Activated CD4-positive, alpha-beta T cell treated with anti-CD3 and anti-CD28 coated beads, Interleukin-2, Interleukin-4, amounts not matched to agents 100 ng/mL and 50 ng/mL, durations not matched to agents 16 hours and 8 hours (primary cell): ENCODE measurements at places on chromosomes 13 and 19.
A peak's percentile ranks its signal among the peaks of the same experiment; 100 is the strongest.

DNA sequence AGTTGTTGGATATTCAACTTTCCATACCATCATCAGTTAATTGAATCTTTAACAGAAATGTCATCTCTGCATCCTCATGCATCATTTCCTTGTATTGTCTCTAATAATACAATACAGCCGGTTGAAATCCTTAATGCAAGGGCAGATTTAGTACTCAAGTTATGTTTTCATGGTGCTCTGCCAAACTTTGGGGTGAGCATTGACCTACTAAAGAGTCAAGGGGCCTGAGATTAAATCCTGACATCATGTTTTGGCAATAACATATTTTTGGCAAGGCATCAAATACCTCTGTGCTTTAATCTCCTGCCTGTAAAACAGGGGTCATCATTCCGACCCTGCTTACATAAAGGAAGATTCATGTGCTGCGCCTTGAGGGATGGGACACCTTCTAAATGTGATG, 42.7 kb upstream of the ABCC4 start:
- no peak for DNase-seq

DNA sequence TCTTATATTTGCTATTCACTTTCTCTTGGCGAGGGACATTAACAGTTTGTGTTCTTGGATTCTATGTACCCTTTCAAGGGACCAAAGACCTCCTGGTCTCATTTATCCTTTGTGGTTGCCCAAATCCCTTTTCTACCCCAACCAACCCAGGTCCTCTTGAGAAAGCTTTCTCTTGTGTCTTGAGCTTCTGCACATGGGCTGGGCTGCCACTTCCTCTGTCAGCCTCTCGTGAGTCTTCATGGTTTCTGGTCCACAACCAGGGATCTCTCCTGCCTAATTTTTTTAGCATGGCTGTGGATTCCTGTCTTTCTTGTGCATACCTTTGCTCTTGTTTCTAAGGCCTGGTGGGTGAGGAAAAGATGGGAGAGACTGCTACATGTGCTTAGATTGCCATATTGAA, 14.9 kb downstream of the TIMM13 start:
- DNase-seq: no peak

GRCh38 chr13:27663947-27664346, 42.3 kb downstream of the POLR1D start:
- DNase-seq: no peak

DNA sequence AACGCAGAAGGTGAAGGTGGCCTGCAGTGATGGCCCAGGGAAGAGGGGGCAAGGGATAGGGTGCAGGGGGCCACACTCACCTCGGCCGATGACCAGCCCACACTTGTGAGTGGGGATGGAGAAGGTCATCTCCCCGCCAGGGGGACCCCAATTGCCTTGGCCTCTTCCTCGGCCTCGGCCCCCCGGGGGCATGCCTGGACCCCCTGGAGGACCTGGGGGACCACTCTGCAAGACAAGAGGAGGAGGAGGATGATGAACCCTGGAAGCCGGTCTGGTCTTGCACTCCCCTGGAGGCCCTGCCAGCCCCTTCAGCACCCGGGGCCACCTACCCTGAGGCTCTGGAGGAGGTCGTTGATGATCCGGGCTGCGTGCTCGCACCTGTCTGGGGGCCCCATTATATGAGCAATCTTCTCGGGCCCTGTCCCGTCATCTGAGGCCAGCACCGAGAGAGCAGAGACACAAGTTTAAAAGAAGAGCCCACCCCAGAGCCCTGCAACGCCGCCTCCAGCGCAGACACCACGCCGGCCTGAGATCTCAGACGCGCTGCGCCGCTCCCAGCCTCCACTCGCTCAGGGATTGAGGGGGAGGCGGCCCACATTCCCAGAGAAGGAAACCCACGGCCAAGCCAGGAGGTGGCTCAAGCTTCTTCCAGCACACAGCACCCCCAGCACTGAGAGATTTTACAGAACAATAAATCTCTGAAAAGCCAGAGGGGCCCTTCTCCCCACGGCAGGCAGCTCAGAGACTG, 7.8 kb downstream of the KHSRP start:
- DNase-seq: no peak

DNA sequence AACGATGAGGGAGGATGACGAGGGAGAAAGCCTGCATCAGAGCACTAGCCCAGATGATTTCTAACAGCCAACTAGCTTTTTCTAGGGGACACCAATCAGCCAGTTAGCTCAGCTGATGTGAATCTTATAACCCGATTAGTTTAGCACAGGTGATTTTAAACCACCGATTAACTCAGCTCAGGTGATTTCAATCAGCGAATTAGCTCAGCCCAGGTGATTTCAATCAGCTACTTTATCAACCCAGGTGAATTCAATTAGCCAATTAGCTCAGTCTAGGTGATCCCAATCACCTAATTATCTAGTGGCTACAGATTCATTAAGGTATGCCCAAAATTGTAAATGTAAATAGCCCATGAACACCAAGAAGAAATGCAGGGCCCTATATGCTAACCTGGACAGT, 146.9 kb downstream of the ZNF486 start:
- DNase-seq: no peak

DNA sequence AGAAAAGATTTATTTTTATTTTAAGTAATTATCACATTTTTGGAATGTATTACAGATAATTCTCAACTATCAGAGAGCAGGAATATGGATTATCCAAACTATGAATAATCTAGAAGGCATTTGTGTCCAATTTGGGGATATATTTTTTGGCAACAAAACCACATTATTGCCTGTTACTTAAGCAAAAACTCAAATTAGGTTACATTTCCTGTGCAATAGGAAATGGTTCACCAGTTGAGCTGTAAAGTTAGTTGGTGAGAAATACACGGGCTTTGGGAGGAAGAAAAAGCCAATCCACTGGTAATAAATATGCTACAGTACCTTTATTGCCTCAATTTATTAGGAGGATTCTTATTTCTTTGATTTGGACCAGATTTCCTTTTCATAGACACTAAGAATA, 1075.2 kb downstream of the PCDH9 start:
- DNase-seq: no peak

DNA sequence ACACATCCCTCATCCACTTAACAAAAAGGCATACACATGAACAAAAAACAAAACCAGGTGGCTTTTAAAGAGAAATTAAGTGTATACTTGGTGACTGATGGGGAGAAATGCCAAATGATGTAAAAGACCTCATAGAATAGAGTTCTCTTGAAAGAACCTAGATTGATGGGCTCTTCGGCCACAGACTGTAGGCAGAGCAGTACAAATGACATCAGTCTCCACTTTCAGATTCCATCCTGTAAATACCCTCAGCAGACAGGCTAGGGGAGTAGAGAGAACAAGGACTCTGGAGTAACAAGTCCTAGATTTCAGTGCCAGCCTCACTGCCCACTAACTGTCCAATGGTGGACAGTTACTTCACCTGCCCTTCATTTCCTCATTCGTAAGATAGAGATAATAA, 203.8 kb downstream of the MZT1 start:
- no peak for DNase-seq

- DNase-seq: no peak
Measured at GRCh38 chr19:8459520-8460270, 14.9 kb downstream of the HNRNPM start.

GRCh38 chr13:75369981-75370380, 112.0 kb downstream of the TBC1D4 start:
- DNase-seq: no peak

- DNase-seq: no peak
Measured at GRCh38 chr13:83297586-83298290, 584.5 kb downstream of the SLITRK1 start.

DNA sequence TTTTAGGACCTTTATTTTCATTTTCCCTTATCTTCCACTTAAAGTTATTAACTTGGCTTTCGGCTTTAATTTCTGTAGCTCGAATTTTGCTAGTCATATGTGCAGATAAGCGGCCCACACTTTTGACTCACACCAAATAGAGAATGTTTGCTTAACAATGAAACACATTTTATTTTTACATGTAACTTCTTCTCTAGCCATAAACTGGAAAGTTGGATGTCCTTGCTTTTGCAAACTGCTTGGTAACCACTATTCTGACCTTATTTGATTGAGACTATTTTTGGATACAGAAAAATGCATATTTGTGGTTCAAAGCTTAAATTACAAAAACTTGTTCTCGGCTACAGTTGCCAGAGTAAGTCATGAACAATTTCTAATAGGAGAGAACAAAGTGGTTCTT, 600.0 kb downstream of the KCTD12 start:
- DNase-seq: no peak

DNA sequence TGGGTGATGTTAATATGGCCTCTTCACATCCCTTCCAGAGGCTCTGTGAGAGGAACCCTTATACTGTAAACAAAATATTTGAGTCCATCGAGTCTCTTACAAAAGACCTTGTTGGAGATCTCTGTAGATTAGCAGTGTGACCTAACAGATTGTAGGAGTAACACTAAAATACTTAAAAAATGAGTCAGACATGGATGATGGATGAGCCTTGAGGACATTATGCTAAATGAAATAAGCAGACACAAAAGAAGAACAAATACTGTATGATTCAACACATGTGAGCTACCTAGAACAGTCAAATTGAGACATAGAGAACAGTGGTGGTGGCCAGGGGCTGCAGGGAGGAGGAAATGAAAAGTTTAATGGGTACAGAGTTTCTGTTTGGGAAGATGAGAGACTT, 152.2 kb upstream of the UBL3 start:
- DNase-seq: peak; percentile 15

DNA sequence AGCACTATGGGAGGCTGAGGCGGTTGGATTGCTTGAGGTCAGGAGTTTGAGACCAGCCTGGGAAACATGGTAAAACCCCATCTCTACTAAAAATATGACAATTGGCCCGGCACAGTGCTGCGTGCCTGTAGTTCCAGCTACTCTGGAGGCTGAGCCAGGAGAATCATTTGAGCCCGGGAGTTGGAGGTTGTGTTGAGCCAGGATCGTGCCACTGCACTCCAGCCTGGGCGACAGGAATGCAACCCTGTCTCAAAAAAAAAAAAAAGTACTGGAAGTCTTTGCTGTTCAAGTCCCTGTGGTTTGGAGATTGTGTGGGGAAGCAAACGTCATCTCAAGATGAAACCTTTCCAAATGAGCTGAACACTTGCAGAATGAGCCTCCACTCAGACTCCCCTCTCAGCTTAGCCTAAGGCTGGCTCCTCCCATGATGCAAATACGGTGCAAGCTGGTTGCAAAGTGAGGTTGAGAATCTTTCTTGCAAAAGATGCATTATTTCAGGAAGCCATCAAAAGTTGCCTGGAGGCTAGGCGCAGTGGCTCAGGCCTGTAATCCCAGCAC, 46.2 kb downstream of the MYO9B start:
- DNase-seq: peak; percentile 24

GRCh38 chr19:34733266-34733745, 737 bp upstream of the ZNF181 start:
- peak; percentile 41 for DNase-seq

GRCh38 chr19:49442771-49443365, 1.5 kb upstream of the SLC17A7 start:
- DNase-seq: peak; percentile 70

- no peak for DNase-seq
Measured at GRCh38 chr13:112733661-112734379, 44.0 kb downstream of the ATP11A start.

DNA sequence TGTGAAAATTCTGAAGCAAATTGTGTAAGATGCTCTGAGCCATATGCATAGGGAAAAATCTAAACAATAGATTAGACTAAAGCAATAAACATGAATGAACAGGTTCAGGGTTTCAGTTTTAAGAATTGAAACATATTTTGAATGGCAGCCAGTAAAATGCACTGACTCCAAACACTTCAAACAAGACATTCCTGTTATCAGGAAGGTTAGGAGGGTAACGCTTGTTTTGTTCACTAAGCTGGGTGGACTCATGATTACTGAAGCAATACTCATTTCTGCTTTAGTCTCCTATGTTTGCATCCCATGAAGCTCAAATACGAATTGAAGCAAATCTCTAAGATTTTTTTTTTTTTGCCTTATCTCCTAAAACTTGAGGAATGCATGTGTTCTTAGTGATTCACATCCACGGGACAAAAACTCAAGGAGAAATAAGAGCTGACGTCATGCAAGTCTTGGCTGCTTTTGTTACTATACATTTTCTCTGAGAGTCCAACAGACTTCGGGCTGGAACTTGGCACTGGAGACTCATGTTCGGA, 29.1 kb upstream of the IGFL4 start:
- DNase-seq: no peak

DNA sequence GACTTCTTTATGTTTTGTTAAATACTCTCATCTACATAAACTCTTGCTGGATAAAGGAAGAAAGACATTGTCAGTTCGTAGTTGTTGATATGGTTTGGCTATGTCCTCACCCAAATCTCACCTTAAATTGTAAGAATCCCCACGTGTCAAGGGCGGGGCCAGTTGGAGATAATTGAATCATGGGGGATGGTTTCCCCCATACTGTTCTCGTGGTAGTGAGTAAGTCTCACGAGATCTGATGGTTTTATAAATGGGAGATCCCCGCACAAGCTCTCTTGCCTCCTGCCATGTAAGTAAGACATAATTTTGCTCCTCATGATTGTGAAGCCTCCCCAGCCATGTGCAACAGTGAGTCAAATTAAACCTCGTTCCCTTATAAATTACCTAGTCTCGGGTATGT, 3.6 kb downstream of the ADGRE1 start:
- DNase-seq: no peak

- DNase-seq: no peak
Measured at GRCh38 chr19:29795461-29796172, 16.2 kb upstream of the CCNE1 start.

GRCh38 chr13:52405767-52406494, at the start of gene THSD1:
TSS of gene THSD1 (minus strand) at chr13:52406172. CDS start at chr13:52402600, 3,572 bp downstream.
- no peak for DNase-seq
